ENCODE measurements at places on chromosomes 11 and 22. TPM values are rescaled to one million over a fixed set of nuclear protein-coding genes. Genes with fewer than 3 reads are reported as not detected.

Gene SLC17A6
- not detected for total RNA-seq

Gene TRIM29
- 691 TPM for total RNA-seq

Gene TMPRSS5
- not detected for total RNA-seq

Gene C11orf97
- not detected for total RNA-seq

Gene BSCL2
- 25.7 TPM for total RNA-seq

Gene HINFP
- total RNA-seq: 14.9 TPM

Gene DBX1
- total RNA-seq: not detected

Gene MMP8
- not detected for total RNA-seq

Gene MS4A3
- not detected for total RNA-seq

Gene OR52N2
- not detected for total RNA-seq

Gene CHST1
- 1.1 TPM for total RNA-seq

Gene RAG1
- total RNA-seq: 0.04 TPM

Gene AMPD3
- 8.7 TPM for total RNA-seq

Gene CCDC87
- total RNA-seq: 0.19 TPM

Gene LIF
- total RNA-seq: 0.12 TPM

Gene VSIG2
- 5.1 TPM for total RNA-seq

Gene CASP5
- not detected for total RNA-seq

Data from esophagus squamous epithelium (tissue), 5 donors.